Stimulated activated CD4-positive, alpha-beta T cell treated with anti-CD3 and anti-CD28 coated beads, Interleukin-4, amount 100 ng/mL, for 24 hours (primary cell): ENCODE measurements at places on chromosomes 13 and 19.
A peak's percentile ranks its signal among the peaks of the same experiment; 100 is the strongest.

DNA sequence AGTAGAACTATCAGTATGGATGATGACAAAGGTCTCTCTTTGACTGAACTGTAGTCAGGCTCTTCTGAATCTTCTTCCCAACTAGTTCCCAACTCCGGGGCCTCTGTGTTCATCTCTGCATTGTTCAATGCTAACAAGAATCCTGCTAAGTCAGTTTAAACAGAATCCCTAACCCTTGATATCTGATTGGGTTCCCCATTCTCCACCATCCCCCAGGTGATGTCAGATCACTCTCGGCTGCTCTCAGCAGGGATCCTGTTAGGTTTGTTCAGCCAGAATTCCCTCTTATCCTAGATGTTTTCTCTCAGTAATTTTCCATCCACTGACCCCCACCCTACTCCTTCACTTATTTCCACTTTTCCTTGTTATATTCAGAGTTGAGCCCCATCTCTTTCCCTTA is 223.6 kb downstream of the RGCC start:
- DNase-seq: no peak

DNA sequence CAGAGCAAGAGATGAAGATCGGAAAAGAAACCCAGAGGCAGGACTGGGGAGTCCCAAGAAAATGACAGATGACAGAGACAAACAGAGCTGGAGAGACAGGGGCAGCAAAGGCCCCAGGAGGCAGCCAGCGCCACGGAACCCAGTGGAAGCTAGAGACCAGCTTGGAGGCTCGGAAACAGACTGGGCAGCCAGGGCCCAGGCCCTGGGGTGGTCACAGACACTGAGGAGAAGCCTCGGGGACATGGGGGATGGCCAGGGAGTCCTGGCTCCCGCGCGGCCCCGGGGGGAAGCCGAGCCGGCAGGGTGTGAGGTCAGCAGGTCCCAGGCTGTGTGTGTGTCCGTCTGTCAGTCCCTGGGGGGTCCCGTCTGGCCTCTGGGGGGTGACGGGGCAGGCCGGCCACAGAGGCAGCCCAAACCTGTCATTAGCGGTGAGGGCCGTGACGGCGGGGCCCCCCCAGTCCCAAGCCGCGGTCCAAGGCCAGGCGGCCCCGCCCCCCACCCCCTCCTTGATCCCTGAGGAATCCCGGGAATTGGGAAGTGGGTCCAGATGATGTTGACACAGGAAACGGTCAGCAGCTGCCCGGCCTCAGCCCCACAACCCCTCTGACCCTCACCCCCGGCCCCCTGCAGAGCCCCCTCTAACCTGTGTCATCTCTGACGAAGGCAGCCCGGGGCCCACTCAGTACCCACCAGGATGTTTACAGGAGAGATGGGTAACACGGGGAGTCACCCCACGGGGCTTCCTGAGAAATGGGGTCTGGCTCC is 2.5 kb upstream of the TMEM190 start:
- DNase-seq: no peak

DNA sequence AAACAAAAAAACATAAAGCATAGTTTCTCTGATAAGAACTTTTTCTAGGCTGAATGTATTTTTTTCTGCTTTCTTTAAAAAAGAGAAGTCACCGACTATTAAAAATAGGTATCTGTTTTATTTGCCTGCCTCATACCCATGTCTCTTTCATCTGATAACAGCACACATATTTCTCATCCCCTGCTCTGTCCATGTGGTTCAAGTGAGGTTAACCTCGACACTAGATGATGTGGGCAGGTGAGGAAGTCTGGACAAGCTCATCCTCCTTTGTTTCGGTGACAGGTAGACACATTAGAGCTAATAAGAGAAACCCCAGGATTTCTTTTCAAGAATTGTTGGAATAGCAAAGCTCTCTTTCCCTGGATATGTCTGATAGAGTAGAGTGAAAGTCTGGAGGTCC is 222.7 kb downstream of the GPC5 start:
- no peak for DNase-seq

DNA sequence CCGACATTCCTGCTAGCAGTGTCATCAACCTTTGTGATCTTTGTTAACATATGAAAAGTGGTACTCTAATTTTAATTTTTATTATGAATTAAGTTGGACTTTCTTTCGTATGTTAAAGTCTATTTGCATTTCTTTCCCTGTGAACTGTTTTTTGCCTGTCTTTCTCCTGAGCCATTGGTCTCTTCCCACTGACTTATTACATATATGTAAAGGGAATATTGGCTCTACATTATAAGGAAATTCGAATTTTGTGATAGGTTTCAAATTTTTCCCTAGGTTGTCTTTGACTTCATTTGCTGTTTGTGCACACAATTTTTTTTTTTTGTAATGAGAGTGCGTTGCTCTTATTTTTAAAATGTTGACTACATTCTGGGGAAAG is 442 bp upstream of the CDC16 start:
- DNase-seq: no peak

DNA sequence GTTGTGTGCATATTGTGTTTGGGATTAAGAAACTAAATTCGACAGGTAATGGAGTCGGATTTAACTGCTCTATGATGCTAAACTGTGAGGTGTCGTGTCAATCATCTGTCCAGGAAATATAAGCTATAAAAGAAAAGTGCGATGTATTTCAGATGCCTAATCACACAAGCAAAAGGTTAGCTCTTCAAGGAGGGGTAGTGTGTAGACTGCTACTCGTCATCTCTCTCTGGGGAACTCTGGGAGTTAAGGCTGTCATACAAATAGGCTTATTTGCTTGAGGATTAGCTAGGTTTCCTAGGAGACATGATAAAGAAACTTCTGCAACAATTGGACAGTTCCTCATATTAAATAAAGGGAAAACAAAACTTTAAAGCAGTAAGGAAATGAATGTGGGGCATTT is 462.1 kb downstream of the OLFM4 start:
- DNase-seq: no peak

DNA sequence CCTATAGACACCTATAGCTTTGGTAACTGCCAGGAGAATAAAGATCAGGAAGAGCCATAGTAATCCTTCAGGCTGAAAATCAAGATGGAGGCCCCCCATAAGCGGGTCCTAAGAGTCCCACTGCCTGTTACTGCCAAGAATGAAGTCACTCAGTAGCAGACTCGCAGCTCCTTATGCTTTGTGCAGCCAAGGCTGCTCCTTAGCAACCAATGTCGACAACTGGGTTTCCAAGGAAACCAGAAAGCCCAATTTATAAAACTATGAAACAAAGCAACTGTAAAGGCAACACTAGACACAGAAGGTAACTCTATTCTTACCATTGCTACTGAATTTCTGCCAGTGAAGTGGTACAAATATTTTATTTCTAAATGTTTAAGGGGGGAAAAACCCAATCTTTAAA is 56.5 kb downstream of the DCLK1 start:
- DNase-seq: no peak

DNA sequence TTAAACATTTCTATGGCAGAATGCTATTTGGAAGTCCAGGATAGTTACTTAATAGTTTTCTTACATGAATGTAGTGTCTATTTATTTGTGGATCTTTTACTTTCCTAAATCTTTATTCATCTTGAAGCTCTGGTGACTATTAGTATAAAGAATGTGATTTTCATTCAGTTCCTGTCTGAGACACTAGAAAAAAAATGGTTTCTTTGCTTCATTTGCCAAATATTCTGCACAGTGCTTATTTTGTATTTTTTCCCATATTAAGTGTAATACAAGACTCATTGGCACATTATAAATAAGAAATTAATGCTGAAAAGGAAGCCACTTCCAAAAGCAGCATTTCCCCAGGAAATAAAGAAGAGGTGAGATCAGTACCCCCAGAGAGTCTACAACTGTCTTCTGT is 109.8 kb downstream of the POSTN start:
- no peak for DNase-seq

DNA sequence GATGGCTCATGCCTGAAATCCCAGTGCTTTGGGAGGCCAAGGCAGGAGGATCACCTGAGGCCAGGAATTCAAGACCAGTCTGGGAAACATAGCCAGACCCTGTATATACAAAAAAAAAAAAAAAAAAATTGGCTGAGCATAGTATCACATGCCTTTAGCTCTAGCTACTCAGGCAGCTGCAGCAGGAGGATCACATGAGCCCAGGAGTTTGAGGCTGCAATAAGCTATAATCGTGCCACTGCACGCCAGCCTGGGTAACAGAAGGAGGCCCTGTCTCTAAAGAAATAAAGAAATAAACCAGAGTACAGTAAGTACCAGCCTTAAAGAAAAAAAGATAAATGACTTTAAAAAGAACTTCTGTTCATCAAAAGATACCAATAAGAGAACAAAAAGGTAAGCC is 52.9 kb downstream of the FAM124A start:
- DNase-seq: no peak

DNA sequence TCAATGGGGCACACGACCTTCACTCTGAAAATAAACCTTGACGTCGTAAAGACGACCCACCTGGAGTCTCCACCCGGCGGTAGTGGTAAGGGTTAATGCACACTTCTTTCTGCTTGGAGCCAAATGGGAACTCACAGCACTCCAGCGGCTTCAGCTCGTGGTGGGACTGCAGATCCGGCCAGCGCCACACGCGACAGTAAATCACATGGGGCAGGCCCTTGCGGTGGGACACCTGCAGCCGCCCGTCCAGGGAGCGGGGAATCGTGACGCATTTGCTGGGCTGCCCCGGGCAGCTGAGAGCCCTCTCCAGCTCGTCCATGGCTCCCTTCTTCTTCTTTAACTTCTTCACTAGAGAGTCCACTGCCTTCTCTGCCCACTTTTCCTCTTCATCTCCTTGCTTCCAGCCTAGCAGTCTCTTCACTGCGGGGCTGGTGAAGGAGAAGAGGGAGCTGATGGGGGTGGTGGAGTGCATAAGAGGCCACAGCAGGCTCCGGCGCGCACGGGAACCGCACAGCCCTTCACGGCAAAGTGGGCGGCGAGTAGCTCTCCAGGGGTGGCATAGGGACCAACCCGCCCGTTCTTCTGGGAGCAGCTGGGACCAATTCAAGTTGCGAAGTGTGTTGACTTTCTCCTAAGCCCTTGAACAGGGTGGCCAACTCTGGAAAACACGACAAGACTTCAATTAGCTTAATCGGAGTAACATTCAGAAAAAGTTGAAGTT is 40.7 kb downstream of the SMAD9 start:
- no peak for DNase-seq

DNA sequence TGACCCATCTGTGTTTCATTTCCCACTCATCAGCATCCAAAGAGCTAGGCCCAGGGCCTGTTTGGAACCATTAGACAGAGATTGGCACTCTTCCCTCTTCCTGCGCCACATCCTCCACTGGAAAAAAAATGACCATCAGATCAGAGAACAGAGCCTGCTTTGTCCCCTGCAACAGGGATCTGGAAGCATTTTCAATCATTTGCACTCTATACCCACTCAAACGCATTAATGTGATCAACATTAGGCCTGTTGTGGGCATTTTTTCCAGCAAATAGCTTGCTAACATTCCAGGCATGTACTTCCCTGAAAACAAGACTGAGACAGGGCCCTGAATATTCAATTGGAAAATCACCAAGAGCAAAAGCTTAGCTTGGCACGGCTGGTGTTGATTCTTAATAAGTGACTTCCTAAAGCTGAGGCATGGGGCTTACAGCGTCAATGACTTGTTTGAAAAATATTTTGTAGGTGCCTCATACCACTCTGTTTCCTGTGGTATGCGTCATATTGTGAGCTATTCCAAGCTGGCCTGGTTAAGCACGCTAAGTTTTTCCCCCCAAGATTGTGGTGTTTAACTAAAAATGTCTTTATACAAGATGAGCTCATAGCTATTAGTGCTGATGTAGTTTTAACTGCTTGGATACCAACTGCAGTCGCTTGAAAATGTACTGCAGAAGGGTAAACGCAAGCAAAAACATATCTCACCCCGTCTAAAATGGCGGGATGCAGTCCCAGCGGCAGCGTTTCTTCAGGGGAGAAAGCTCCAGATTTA is 404.4 kb downstream of the SPRY2 start:
- no peak for DNase-seq

- DNase-seq: no peak
Observed at GRCh38 chr19:30046522-30046921, 104.5 kb downstream of the URI1 start.

DNA sequence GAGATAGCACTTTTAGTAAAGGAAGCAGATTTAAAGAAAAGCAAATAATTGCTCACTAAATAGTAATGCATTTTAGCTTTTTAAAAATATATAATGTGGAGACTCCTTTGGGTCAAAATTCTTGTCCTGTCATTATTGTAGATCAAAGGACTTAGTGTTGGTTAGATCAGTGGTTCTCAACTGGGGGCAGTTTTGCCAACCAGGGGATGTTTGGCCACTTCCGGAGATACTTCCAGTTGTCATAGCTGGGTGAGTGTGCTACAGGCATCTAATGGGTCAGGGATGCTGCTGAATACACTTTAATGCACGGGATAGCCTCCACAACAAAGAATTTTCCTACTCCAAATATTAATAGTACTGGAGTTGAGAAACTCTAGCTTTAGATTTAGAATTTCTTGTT is 126.8 kb downstream of the LMO7 start:
- no peak for DNase-seq

- peak; percentile 17 for DNase-seq
Observed at GRCh38 chr19:53158119-53158656, 665 bp downstream of the ZNF347 start.
